ENCODE measurements at places on chromosomes 5 and 9.

DNA sequence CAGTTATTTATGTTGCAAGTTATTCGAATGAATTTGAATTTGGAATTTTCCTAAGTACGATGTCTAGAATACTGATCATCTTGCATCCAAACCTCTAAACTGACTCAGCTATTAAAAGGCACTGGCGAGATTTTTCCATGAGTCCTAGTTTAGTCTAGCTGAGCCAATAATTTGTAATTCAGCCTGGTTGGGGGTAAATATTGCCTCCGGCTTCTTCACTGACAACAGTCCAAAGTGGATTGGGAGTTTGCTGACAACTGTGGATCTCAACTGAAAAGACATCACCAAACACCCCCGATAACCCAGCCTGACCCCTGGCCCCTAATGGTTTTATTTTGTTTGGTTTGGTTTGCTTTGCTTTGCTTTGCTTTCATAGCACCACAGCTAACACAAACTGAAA lies 189.8 kb upstream of the DAPK1 start:
- no peak for DNase-seq

- no peak for DNase-seq
Observed at GRCh38 chr9:35689542-35690293, at the start of gene TPM2. Gene TPM2, minus strand, starts transcription at chr9:35689925. Its CDS starts 108 bp downstream, at chr9:35689817.

DNA sequence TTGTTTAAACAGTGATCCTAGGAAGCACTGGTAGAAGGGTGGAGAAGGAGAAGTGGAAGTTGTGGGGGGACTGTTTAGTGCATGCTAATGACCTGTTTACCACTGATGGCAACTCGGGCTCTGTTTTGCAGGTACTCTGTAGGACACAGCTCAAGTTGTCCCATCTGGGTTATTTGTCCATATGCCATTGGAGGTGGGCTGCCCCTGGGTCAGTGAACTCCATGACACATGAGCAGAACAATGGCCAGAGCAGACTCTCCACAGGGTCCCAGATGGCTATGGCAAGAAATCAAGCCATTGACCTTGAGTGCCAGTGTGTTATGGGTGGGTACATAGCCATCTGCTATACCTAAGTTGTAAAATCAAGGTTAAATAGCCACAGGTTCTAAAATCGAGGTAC lies 175.9 kb downstream of the GAS1 start:
- DNase-seq, result no peak

- DNase-seq, result no peak
Observed at GRCh38 chr5:139647506-139648204, 494 bp upstream of the CXXC5 start.

DNA sequence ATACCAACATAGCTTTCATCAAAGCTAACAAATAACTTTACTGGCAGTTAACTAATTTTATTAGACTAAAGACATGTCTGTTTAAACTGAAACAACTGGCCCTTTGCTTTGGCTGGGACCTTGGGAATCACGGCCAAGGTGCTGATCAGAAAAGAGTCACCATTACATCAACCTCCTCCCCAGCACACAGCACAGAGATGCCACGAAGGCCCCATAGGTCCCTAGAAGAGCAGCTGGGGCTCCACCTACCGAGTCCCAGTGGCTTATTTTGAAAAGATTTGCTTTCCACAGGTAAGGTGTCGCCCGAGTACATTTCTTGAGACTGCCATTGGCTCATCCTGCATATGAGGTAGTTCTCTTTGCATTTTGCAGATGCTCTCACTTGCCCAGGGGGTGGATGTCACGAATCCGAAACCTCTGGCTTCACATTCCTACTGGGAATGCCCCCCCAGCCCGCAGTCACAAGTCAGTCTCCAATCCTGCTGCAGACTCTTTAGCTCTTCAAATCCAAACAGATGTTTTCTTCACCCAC lies 18.8 kb upstream of the HSD17B3 start:
- no peak for DNase-seq

GRCh38 chr5:109805883-109806282 lies 116.2 kb downstream of the MAN2A1 start:
- no peak for DNase-seq

GRCh38 chr9:93292664-93293328 lies 108.9 kb downstream of the WNK2 start:
- DNase-seq, result no peak

GRCh38 chr9:109238125-109238524 lies 71.1 kb upstream of the FRRS1L start:
- no peak for DNase-seq

DNA sequence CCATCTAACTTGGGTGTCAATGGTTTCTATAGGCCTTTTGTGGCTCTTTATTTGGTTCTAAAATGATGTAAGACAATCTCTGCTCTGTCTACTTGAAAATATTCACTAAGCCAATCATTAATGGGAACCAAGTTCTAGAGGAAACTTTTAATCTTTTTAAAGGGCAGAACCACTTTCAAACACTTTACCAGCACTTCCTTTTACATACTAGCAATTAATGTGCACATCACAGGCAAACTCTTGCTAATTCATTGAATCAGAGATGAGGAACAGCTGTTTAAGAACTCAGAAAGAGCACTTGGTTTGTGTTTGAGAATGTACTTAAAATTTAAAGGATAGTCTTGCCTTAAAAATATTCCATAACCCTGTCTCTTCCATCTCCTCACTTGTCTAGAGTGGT lies 83.4 kb downstream of the PAPPA start:
- no peak for DNase-seq

GRCh38 chr5:7886849-7887475 lies 18.0 kb downstream of the MTRR start:
- DNase-seq, result peak; percentile 20

- DNase-seq, result no peak
Observed at GRCh38 chr5:133298447-133298846, 246.6 kb downstream of the HSPA4 start.

GRCh38 chr5:109267283-109267682 lies 142.5 kb downstream of the PJA2 start:
- DNase-seq, result no peak

- DNase-seq, result no peak
Observed at GRCh38 chr5:165714598-165714997, 2209.2 kb downstream of the MAT2B start.
